ENCODE measurements at places on chromosomes 2 and 18.

GRCh38 chr2:62627667-62628066 is 77.8 kb upstream of the EHBP1 start:
- no peak for DNase-seq

DNA sequence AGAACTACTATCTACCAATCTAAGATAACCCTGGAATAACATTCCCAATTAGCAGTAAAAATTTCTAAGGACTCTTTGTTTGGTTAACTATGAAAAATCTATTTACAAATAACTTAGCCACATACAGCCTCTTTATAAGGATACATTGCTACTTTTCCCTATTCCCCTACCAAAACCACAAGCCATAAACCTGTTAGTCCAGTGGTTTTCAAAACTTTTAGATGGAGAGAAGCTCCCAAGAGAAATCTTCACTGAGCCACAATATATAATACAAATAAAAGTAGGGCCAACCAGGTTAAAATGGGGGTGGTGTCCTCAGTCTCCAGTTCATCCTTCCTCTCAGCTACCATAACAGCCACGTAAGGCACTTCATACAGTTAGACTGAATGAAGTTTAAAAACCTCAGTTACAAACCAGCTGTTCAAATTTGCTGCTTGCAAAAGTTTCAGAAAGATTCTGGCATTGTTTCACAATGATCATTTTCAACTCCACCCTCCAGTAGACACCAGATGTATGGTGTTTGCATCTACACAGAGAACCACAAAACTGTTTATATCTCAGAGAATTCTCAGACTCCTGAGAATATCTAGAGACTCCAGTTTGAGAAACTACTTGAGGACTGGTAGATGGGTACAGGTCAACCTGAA is 26.0 kb downstream of the SOS1 start:
- no peak for DNase-seq

- no peak for DNase-seq
Observed at GRCh38 chr2:47034973-47035609, 119.5 kb upstream of the MCFD2 start.

DNA sequence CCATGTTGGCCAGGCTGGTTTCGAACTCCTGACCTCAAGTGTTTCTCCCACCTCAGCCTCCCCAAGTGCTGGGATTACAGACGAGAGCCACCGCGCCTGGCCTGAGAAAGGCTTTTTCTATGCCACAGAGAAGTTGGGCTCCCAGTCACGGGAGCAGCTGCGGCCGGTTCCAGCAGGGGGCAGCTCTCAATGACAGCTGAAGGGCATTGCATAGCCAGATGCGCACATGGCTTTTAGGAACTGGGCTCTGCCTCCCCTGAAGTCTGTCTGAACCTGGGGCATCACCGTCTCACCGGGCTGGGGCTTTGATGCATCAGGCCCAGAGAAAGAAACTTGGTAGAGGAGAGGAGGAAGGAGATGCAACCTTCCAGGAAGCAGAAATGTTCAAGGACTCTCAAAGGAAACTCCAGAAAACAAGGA is 84.2 kb upstream of the LAPTM4A start:
- DNase-seq = no peak

DNA sequence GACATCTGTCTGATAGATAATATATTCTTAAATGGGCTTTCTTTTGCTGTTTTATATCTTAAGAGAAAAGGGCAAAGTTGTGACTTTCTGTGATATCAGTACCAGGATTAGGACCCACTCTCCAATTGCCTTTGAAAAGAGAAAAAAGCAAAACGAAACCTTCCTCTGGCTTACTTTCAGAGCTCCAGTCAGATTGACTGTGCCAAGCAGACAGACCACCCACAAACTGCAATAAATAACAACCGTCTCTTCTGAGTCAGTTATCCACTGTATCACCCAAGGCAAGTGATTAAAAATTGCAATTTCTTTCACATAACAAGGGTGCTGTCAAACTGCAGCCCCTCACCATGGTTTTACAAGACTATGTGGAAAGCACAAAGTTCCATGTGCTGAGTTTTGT is 230.5 kb upstream of the SETBP1 start:
- no peak for DNase-seq

GRCh38 chr2:216215658-216216390 is 106.7 kb downstream of the XRCC5 start:
- DNase-seq = no peak

GRCh38 chr2:86223140-86223926 is 24.1 kb downstream of the MRPL35 start:
- no peak for DNase-seq

DNA sequence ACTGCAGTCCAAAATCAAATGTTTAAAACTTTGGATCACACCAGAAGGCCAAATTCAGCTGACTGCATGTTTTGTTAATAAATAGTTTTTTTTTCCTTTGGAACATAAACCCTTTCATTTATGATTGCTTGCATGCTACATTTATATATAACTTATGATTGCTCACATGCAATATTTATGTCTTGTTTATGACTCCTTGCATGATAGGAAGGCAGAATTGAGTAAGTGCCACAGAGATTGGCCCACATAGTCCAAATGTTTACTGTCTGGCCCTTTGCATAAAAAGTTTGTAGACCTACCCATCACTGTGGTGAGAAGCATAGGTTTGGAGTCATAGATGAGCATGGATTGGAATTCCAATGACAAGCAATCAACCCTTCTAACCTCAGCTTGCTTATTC is 30.8 kb downstream of the WDFY1 start:
- no peak for DNase-seq

- no peak for DNase-seq
Observed at GRCh38 chr2:40210344-40210967, 241.4 kb downstream of the SLC8A1 start.

DNA sequence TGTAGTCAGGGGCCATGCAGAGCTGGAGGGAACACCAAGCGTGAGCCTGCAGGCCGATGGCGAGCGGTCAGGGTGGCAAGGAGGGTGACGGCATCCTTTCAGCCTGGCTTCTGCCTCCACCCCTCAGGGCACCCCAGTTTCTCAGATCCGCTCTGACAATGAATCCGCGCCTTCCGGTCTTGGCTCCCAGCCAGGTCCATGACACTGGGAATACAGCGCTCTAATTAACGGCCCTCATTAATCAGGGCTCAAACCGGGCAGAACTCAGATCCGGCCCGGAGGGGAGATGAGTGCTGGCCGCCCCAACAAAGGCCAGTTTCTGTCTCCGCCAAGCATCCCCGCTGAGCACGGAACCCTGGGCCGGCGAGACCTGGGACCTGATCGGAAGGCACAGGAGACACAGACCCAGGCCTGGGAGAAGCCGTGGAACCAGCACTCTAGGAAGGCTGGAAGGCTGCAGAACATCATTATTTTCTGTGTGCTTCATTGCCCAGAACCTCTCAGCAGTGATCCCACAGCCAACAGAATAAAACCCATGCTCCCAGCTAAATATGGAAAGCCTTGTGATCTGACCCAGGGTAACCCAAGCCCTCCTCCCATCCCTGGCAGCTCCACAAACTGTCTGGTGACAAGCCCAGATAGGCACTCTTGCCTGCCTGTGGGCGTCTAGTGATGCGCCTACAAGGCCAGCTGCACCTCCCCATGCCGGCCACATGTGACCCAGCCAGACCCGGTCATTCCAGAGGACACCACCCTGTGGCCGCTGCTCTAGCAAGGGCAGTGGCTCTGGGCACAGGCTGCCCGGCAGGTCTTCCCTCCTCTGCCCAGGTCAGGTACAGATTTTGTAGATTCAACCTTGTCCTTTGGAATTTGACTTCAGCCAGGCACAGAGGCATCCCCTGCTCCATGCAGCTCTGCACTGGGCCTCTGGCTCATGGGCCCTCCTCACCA is 438.7 kb upstream of the MYT1L start:
- DNase-seq = no peak

- DNase-seq = no peak
Observed at GRCh38 chr2:218392891-218393462, 6.7 kb upstream of the CTDSP1 start.

DNA sequence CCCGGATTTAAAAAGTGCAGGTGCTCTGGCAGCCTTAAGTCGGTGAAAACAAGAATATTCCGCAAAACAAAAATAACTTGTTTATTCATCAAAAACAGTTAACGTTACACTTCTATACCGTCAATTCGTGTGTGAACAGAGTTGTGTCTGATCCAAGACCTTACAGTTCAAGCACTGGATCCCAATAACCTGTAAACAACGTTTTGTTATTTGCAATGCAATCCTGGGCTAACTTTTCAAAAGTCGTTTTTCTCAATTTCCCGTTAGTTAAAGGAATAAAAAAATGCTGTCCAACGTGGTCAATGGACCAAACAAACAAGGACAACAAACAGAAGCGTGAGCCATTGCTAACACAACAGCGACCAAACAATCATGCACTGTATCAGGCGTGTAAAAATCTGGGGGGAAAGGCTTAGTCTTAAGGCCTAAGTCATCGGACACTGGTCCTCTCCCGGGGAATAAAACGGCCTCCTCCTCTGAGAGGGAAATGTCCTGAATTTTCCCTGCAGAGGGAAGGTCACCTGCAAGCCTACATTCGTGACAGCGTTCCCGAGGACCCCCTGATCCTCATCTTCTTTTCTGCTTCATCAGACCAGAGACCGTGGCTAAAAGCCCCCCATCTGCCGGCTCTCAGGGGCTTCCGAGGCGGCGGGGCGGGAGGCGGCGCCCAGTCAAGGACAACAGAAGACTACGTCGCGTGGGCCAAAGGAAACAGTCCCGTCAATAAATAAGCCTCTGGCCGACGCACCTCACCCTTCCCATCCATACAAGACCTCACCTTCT is 490 bp downstream of the NDUFS1 start:
- DNase-seq = no peak

DNA sequence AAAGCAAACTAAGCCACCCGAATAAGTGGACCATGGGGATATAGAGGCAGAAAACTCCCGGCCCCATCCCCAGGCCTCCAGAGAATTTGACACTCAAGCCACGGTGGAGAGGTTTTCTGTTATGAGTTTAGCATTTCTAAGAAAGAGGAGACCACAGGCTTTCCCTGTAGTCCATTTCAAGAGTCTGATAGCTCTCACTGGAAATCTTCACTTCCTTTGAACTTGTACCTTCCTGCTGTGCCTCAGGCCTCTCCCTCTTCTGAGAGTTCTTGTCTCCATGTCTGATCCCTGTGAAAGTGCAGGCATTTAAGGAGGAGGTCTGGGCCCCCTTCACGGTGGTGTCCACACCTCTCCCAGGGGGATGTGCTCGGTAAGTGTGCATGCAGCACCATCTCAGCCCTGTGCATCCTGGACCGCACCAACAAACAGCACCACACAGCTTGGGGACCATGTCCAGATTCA is 113.7 kb downstream of the BCL2 start:
- no peak for DNase-seq

DNA sequence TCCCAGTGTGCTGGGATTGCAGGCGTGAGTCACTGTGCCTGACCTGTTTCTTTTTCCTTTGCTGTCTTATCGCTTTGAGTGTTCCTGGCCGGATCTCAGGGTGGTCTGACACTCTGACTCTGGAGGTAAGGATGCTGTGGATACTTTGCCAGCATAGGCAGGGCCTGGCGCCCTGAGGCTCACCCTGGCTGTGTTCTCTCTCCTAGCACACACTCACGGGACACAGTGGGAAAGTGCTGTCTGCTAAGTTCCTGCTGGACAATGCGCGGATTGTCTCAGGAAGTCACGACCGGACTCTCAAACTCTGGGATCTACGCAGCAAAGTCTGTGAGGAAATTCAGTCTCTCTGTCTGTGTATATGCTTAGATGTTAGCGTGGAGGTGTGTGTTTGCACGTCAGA is 18.0 kb upstream of the SAG start:
- DNase-seq = no peak

DNA sequence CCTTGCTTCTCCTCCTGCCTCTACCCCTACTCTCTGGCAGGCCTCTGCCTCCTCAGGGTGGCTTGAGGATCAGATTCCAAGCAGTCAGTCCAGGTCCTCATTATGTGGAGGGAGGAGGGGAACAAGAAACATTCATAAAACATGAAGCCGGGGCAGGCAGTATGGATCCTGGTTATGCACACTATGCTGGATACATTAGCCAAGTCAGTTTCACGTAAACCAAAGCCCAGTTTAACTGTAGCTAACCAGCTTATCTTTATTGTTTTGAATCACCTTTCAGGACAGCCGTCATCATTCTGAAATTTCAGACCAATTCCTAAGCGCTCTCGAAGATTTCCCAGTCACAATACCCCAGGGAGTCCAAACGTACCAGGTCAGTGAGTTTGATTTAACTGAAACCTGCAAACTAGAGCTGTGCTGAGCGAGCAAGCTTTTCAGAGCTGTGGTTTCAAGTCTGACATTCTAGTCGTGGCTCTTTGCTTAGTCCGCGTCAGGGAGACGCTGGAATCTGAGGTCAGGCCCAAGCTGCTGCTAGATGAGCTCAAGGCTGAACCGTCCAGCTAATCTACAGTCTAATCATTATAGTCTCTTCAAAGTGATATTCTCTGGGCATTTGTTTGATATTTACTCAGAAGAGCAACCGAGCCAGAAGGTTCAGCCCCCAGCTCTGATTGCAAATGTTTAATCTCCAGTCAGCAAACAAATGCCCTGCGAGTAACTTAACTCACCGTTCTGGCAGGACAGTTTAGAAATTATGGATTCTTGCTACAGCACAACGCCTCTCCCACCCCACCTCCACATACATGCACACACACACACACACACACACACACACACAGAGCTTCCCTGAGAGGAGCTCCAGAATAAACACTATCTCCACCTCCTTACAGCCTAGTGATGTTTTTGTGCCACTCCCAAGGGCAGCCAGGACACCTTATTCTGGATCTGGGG is 63.8 kb upstream of the BZW1 start:
- no peak for DNase-seq

DNA sequence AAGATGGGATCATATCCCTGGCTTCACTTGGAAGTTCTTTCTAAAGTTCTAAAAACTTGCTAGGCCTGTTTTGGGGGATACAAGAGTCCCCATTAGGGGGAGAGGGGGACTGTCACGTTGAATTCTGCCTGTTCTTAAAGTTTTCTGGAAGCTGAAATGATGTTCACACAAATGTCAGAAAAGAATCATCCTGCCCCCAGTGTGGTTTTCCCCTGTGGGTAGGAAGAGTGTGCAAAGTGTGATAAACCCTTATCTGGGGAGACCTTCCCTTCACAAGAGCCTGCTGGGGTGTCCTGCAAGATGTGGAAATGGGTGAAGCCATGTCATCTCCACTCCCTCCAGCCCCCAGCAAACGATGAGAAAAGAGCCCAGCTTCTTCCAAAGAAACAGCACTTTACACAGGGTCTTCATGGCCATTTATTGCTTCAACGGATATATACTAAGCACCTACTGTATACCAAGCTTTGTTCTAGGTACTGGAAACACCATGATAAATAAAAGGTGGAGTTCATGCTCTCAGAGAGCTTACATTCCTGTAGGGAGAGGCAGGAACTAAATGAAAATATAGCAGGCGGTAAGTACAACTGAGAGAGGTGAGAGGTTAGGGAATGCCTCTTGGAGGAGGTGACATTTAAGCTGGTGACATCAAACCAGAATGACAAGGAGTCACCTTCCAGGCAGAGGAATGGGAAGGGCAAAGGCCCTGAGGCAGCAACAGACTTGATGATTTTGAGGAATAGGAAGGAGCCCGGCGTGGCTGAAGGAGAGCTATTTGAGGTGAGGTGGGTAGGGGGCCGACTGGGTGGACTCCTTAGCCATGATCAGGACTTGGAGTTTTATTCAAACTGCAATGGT is 1.6 kb downstream of the MFSD2B start:
- no peak for DNase-seq

GRCh38 chr2:207291625-207292252 is 126.0 kb upstream of the KLF7 start:
- no peak for DNase-seq

GRCh38 chr2:88180605-88181240 is 10.6 kb downstream of the THNSL2 start:
- DNase-seq = no peak

GRCh38 chr2:224973112-224974016 is 68.9 kb downstream of the DOCK10 start:
- no peak for DNase-seq

- DNase-seq = no peak
Observed at GRCh38 chr2:23123686-23124085, 261.3 kb upstream of the KLHL29 start.

Data from activated CD8-positive, alpha-beta memory T cell treated with anti-CD3 and anti-CD28 coated beads for 4 hours (primary cell).